Muscle of leg (tissue), 16 donors: ENCODE measurements at places on chromosomes 7 and 10.

DNA sequence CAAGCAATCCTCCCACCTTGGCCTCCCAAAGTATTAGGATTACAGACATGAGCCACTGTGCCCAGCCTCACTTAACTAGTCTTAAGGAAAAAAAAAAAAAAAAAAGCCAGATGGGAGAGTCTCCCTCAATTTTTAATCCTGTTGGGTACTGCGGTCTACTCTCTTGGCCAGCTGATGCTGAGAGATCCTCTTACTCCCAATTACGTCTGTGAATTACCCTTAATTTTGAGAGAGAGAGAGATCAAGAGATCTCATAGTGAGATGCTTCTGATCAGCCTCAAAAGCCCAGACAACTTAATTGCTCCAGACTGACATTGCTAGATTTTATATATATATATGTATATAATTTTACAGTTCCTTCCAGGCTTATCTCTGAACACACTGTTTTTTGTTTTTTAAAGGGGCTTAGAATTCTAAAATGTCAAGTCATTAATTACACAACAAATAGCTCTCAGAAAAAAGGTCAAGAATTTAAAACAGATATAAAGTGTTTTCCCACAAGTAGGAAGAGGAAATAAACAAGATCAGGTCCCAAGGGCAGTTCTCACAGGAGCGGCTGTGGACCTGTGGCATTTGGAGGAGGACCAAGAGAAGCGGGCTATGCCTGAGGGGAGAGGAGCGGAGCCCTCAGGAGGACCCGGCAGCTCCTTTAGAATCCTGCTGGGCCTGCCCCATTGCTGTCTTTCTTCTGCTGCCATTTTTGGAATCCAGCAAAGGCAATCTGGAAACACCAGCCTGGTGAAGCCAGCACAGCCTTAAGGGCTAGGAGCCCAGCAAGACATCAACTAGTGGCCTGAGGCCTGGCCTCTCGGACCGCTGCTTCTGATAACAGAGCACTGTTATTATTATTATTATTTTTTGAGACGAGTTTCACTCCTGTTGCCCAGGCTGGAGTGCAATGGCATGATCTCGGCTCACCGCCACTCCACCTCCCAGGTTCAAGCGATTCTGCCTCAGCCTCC, 30.1 kb downstream of the DENND2A start:
- H3K4me3 ChIP-seq, result no peak overlapping the region
- H3K27ac ChIP-seq, result peak overlapping the region; percentile 40
- H3K27me3 ChIP-seq, result no peaks in the 10 kb centered on the region
- DNase-seq, result no peak
- H3K36me3 ChIP-seq, result peaks cover 15% of the 10 kb centered on the region

- no peaks in the 10 kb centered on the region for H3K27me3 ChIP-seq
- H3K36me3 ChIP-seq, result no peaks in the 10 kb centered on the region
- no peak overlapping the region for H3K4me3 ChIP-seq
- no peak for DNase-seq
Observed at GRCh38 chr10:66162560-66163143, 763.2 kb upstream of the LRRTM3 start.

GRCh38 chr10:5818894-5819293, 5.7 kb upstream of the GDI2 start:
- H3K4me3 ChIP-seq, result no peak overlapping the region
- H3K36me3 ChIP-seq, result no peaks in the 10 kb centered on the region
- no peaks in the 10 kb centered on the region for H3K27me3 ChIP-seq
- DNase-seq, result peak; percentile 36
- H3K27ac ChIP-seq, result no peak overlapping the region

- H3K27me3 ChIP-seq, result no peaks in the 10 kb centered on the region
- no peak for DNase-seq
- peaks cover 3% of the 10 kb centered on the region for H3K4me1 ChIP-seq
- no peak overlapping the region for H3K27ac ChIP-seq
- H3K4me3 ChIP-seq, result no peak overlapping the region
Observed at GRCh38 chr7:129052441-129052840, 2.5 kb downstream of the TNPO3 start.

- H3K4me1 ChIP-seq, result no peaks in the 10 kb centered on the region
- H3K4me3 ChIP-seq, result no peak overlapping the region
- H3K27me3 ChIP-seq, result no peaks in the 10 kb centered on the region
- H3K36me3 ChIP-seq, result no peaks in the 10 kb centered on the region
Observed at GRCh38 chr7:82904871-82905270, 257.8 kb downstream of the PCLO start.

GRCh38 chr7:28222636-28223035, 42.0 kb upstream of the JAZF1 start:
- H3K27ac ChIP-seq, result no peak overlapping the region
- no peaks in the 10 kb centered on the region for H3K4me1 ChIP-seq
- no peaks in the 10 kb centered on the region for H3K36me3 ChIP-seq
- H3K4me3 ChIP-seq, result no peak overlapping the region
- DNase-seq, result no peak

DNA sequence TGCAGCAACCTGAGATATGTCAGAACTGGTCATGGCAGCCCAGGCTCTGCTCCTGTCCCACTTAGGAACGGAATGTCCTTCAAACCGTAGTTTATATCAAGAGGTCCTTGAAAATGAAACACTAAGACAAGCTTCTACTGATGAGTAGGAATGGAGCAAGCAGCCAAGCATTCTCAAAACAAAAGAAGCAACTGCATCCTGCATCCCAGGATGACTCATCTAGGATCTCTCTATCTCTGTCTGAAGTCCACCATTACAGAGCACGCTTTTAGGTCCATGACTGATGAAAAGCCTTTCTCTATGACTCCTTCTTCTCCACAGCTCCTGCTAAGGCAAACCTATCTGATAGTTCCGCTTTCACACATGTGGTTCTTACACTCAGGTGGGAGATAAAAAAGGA, 16.3 kb downstream of the MBL2 start:
- DNase-seq, result no peak
- no peaks in the 10 kb centered on the region for H3K36me3 ChIP-seq
- H3K27ac ChIP-seq, result no peak overlapping the region
- H3K27me3 ChIP-seq, result no peaks in the 10 kb centered on the region

GRCh38 chr7:38448584-38449234, 175.3 kb upstream of the TARP start:
- H3K4me1 ChIP-seq, result peaks cover 8% of the 10 kb centered on the region
- H3K27me3 ChIP-seq, result no peaks in the 10 kb centered on the region
- H3K4me3 ChIP-seq, result no peak overlapping the region
- H3K36me3 ChIP-seq, result no peaks in the 10 kb centered on the region
- DNase-seq, result no peak

DNA sequence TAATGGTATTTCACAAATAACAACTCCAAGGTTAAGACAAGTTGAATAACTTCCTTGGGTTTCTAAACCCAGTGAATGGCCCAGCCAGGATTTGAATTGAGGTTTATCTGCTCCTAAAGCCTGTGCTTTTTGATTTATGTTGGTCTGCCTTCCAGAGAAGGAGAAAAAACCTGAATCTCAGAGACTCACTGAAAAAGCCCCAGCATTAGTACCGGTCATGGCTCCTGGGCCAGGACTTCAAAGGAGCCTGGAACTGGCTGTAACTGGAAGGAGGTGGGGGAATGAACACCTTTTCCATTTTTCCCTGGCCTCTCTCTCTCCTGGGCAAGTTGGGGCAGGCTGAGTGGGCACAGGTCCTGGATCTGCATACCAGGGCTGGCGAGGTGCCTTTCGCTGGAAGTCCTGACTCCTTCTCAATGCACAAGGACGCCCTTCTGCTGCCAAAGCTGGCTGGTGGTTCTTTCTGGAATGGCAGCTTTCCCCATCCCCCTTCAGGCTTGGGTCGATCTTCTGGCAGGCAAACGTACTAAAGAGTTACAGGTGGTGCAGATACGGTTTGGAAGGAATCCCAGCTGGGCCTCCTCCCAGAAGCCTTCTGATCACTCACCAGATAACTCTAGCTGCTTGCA, 268.2 kb downstream of the PTEN start:
- no peaks in the 10 kb centered on the region for H3K27me3 ChIP-seq
- no peak overlapping the region for H3K27ac ChIP-seq
- no peak overlapping the region for H3K4me3 ChIP-seq

DNA sequence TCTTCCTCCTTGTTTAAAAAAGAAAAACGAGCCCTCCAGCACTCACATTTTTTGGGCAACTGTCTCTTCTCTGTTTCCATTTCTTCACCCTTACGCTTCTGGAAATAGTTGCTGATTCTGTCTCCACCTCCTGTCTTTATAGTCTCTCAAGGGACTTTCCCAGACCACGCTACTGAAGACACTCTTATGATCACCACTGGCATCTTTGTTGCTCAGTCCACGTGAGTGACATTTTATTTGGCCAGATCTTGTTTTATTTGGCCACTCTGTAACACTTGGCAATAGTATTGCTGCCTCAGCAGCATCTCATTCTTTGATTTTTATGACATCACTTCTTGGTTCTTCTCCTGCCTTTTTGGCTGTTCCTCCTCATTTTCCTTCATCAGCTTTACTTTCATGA, 21.6 kb upstream of the NME8 start:
- no peaks in the 10 kb centered on the region for H3K4me1 ChIP-seq
- peak; percentile 83 for DNase-seq
- H3K4me3 ChIP-seq, result no peak overlapping the region
- no peak overlapping the region for H3K27ac ChIP-seq
- H3K36me3 ChIP-seq, result no peaks in the 10 kb centered on the region

GRCh38 chr10:38054361-38054797, 39.8 kb upstream of the ZNF37A start:
- DNase-seq, result no peak
- no peak overlapping the region for H3K27ac ChIP-seq
- no peak overlapping the region for H3K4me3 ChIP-seq
- no peaks in the 10 kb centered on the region for H3K27me3 ChIP-seq

DNA sequence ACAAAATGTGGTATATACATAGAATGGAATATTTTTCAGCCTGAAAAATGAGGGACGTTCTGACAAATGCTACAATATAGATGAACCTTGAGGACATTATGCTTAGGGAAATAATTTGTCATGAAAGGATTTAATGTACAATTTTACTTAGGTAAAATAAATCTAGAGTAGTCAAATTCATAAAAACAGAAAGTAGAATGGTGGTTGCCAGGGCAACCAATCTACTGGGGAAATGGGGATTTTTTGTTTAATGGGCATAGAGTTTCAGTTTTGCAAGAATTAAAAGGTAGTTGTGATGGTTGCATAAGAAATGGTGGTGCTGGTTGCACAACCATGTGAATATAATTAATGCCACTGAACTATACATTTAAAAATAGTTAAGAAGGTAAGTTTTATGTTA, 296.0 kb upstream of the SP4 start:
- no peak overlapping the region for H3K27ac ChIP-seq
- DNase-seq, result no peak
- H3K36me3 ChIP-seq, result no peaks in the 10 kb centered on the region
- no peak overlapping the region for H3K4me3 ChIP-seq
- peaks cover 5% of the 10 kb centered on the region for H3K4me1 ChIP-seq
- no peaks in the 10 kb centered on the region for H3K27me3 ChIP-seq

- H3K36me3 ChIP-seq, result no peaks in the 10 kb centered on the region
- H3K4me1 ChIP-seq, result no peaks in the 10 kb centered on the region
- H3K27me3 ChIP-seq, result no peaks in the 10 kb centered on the region
Observed at GRCh38 chr10:22271786-22272185, 44.4 kb upstream of the COMMD3 start.

GRCh38 chr7:33674804-33675411, 230.4 kb upstream of the BMPER start:
- no peak overlapping the region for H3K27ac ChIP-seq
- no peak overlapping the region for H3K4me3 ChIP-seq
- no peaks in the 10 kb centered on the region for H3K4me1 ChIP-seq
- no peaks in the 10 kb centered on the region for H3K36me3 ChIP-seq
- DNase-seq, result no peak

- no peaks in the 10 kb centered on the region for H3K36me3 ChIP-seq
- H3K27me3 ChIP-seq, result no peaks in the 10 kb centered on the region
- H3K4me3 ChIP-seq, result no peak overlapping the region
- no peak overlapping the region for H3K27ac ChIP-seq
Observed at GRCh38 chr7:12389089-12389700, 14.5 kb downstream of the VWDE start.

DNA sequence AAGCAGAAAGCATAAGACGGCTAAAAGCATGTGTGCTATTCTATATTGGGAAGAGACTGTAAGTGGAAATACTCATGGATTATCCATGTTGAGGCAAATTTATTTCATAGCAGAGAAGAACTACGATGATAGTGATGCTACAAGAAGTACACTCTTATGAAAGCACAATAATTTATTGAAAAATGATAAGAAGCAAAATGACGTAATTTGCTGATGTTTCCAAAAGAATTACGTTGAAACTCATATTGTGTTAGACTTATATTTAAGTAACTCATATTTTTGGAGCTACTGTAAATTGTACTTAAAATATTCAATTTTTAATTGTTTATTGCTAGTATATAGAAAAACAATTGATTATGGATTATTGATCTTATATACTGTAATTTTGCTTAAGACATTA, 1622.5 kb downstream of the REEP3 start:
- no peaks in the 10 kb centered on the region for H3K4me1 ChIP-seq
- H3K27me3 ChIP-seq, result no peaks in the 10 kb centered on the region
- H3K27ac ChIP-seq, result no peak overlapping the region
- DNase-seq, result no peak
- H3K36me3 ChIP-seq, result no peaks in the 10 kb centered on the region
